ENCODE measurements at places on chromosomes 6 and 20.
A peak's percentile ranks its signal among the peaks of the same experiment; 100 is the strongest.

DNA sequence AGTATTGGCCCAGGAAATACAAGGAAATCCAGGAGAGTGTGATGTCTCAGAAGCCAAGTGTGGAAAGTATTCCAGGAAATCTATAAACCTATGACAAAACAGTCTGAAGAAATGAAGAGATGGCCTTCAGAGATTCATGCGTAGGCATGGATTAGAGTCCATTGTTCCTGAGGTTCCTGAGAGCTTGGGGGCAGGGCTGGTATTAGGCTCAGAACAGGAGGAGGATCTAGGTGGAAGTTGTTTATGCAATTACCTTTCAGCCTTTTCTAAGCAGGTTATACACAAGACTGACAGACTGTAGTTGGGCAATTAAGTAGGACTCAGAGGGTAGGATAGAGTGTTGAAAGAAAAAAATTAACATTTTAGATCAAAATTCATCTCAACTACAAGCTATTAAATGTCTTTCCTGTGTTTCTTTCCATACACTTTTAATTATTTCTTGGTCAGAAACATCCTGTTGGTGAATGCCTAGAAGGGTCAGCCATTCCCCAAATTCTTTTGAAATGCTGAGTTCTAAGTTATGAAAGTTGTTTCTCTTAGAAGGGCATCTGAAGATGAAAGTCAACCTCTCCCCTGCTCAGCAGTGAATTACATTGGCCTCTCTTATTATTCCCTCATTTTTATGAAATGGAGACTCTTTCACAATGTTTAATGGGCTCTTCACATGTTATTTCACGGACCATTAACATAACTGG is 201.2 kb upstream of the MYLIP start:
- DNase-seq: no peak

DNA sequence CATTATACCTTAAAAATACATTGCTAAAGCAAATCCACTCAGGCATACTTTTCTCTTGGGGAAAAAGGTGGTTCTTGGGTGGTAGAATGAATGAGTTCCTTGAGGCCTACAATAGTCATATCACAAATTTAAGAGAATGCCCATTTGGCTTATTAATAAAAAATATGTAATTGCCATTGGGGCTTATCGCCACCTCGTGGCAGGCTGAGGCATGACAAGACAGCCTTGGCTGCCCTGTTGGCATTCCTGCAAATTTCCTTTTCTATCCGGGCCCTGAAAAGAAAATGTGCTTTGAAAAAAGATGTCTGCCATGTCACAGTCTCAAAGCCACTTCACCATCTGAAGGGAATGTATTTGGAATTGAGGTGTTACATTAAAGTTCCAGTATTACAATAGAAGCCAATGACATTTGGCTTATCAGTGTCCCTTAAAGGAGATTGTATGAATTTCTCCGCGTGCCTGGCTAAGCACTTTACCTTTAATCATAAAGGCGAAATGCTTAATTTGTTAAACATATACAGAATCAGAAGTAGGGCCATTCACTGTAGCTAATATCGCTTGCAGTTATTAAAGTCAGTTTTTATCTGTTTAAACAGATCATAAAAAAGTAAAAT is 188.3 kb upstream of the ZFP64 start:
- peak; percentile 40 for DNase-seq

GRCh38 chr20:25281541-25281991 is 33.7 kb downstream of the PYGB start:
- DNase-seq: no peak

DNA sequence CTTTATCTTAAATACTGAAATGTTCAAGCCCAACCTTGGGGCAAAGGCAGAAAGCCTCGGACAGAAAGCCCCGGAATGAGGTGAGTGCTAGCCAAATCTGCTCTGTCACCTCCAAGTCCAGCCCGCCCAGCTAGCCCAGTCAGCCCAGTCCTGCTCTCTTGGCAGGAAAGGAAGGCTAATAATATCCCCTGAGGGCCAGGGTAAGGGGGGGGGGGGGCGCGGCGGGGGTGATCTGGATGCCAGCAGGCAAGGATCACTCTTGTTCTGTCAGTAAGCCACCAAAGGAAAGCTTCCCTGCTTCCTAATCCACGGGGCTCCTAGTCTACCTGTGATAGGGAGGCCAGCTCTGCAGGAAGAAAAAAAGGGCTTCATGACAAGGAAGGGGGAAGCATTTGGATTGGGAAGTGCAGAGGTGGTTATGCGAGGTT is 1.1 kb downstream of the NDRG3 start:
- no peak for DNase-seq

GRCh38 chr20:63552481-63553249 is 1.3 kb upstream of the FNDC11 start:
- no peak for DNase-seq

DNA sequence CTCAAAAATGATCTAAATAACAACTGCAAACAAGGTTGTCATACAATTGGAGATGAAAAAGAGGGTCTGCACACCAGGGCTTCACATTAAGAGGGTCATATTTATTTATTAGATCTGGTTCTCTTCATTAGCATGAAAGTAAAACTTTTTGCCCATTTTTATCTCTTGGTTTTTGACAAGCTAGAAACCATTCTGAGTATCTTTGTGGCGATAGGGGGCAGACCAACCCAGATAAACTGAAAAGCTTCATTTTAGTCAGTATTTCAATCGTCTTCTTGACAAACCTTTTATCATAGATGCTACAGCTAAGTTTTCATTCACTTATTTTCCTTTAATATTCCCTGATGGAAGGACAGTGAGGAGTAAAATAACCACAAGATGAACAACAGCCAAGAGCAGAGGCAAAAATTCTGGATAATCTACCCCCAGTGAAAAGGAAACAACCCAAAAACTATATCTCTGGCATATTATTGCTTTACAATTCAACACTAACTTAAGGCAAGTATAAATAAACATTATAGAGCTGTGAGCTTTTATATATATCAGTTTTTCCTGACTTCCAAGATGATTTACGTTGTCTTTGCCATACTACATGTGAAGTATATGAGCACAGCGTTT is 45.2 kb downstream of the THEMIS start:
- no peak for DNase-seq

- DNase-seq: no peak
Measured at GRCh38 chr20:35575958-35576357, 34.1 kb downstream of the ERGIC3 start.

- DNase-seq: no peak
Measured at GRCh38 chr6:31651602-31652191, 764 bp downstream of the BAG6 start.

- no peak for DNase-seq
Measured at GRCh38 chr6:94733066-94733465, 844.3 kb upstream of the MANEA start.

- DNase-seq: no peak
Measured at GRCh38 chr20:37789408-37789807, 95.6 kb downstream of the CTNNBL1 start.

GRCh38 chr20:19073584-19074218 is 138.7 kb upstream of the SLC24A3 start:
- DNase-seq: no peak

DNA sequence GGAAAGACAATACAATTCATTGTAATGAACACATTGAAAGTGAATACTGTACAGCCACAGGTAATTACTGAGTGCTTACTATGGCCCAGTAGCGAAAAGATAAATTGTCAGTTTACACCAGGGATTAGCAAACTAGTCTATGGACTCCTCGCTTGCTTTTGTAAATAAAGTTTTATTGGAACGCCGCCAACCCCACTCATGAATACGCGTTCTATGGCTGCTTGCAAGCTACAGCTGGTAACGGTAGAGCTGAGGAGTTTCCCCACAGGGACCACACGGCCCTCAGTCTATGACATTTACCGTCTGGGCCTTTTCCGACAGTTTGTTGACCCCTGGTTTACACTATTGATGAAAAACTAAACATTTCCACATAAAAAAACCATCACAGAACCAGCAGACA is 24.2 kb downstream of the LAMA5 start:
- no peak for DNase-seq

GRCh38 chr20:4027590-4028265 is 12.4 kb upstream of the RNF24 start:
- no peak for DNase-seq

DNA sequence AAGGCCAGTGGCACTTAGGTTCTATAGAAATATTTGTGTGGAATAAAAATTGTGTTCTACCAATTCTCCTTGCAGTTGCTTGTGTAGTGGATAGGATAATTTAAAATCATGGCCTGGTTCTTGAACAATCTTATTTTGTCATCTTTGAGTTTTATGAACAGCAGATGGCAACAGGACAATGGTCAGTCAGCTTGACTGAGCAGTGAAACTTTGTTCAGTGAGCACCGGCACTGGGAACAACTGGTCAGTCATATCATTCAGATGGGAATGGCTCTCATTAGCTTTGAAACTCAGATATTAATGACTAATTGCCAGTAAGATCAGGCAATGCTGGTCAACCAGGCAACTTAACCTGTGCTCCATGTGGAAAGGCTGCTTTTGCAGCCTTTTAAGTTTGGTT is 129.2 kb downstream of the BCKDHB start:
- DNase-seq: no peak

- DNase-seq: peak; percentile 67
Measured at GRCh38 chr6:26272171-26272637, 92.8 kb upstream of the BTN3A2 start.

GRCh38 chr6:10441004-10441654 is 26.3 kb upstream of the TFAP2A start:
- DNase-seq: no peak

GRCh38 chr6:90803956-90804355 is 217.1 kb upstream of the MAP3K7 start:
- no peak for DNase-seq

DNA sequence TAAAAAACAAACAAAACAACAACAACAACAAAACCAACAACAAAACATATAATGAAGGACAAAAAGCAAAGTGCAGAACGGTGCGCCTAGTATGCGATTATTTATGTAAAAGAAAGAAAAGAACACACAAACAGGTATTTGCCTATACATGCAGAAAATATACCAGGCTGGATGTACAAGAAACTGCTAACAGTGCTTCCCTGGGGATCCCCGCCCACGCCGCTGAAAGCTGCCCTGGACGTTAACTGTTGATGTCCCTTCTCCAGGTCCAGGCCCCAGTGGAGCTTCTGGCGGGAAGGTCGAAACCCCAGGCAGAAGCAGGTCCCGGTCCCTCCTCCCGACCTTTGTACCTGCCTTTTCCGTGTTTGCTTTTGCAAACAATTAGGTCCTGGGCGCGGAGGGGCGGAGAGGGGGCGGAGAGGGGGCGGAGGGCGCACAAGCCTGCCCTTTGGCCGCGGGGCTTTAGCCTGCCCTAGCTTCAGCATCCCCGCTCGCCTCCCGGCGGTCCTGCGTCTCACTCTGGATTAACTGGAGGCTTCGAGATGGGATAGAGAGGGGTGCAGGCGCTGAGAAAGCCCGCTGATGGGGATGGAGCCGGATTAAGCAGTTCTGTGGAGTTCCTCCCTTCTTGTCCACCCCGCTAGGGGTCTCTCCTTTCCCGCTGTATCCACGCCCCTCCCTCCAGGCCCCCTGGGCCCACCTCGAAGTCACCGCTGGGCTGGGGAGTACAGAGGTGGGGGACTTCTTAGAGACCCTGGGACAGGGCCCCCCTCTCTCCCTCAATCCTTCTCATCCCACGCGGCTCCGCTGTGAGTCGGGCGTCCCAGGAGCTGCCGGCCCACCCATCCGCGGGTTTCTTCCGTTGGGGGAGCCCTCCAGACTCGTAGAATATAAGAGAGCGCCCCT is 8.2 kb upstream of the AHCY start:
- peak; percentile 76 for DNase-seq

DNA sequence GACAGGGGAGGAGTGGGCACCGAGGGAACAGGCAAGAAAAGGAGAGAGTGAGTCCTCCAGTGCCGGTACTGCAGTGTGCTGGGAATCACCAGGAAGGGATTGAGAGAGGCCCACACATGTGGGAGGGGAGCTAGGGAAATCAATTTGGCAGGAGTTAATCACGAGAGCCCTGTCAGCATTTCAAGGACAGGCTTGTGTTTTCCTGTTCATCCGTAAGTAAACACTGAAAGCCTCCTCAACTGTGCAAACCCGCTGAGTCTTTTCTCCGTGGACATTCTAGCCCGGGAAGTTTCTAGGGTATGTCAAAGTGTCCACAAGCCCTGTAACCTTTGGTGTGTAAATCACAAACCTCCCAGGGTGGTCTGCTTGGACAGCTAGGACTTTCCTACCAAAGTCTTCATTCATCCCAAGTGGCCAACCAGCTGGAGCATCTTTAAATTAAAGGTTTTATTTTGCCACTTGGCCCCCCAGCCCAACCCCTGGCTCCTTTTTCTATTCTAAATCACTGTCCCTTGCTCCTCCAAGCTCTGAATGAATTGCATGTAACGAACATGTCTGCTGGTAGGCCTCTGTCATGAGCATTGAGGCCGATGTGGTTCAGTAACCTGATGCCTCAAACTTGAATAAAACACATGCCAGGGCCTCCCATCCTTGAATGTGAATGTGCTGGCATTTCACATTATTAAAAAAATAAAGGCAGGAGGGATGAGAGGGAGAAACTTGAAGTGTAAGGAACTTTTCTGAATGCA is 149.1 kb downstream of the ZNF217 start:
- DNase-seq: no peak

DNA sequence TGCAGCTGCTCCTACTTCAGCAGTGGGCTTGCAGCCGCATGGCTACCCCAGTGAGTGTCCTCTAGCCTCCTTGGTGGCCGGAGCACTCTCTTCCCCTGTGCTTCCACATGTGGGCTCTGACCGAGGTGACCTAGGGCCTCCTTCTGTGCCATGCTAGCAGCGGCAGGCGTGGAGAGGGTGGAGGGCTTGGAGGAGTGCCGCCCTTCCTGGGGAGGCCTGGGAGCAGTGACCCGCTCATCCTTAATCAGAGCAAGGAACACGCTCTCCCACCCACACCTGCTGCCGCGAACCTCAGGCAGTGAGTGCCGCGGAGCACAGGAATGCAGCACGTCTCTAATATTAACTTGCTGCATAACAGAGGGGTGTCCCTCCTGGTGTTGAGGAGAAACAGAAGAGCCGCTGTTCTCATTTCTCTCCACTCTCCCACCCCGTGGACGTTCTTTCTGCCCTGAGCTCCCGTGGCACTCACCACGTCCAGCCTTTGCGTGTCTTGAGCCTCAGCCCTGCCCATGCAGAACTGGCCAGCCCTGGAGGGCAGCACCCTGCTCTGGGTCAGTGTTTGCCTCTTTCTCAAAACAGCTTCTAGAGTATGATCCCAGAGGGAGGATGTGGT is 31.9 kb downstream of the DUSP22 start:
- no peak for DNase-seq

- DNase-seq: no peak
Measured at GRCh38 chr20:56940466-56940865, 311.4 kb downstream of the TFAP2C start.

DNA sequence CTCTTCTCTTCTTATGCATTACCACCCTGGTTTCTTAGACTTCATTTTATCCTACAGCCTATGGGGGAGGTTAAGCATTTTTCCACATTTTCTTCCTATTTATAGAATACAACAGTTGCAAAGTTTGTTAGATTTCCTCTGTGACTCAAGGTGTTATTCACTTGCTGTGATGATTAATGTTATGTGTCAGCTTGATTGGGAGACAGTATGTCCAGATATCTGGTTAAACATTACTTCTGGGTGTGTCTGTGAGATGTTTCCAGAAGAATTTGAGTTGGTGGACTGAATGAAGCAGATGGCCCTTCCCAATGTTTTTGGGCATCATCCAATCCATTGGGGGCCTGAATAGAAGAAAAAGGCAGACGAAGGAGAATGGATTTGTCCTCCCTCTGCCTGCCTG is 131.3 kb downstream of the C6orf118 start:
- DNase-seq: no peak

- DNase-seq: no peak
Measured at GRCh38 chr6:46476301-46476700, 14.9 kb downstream of the RCAN2 start.

GRCh38 chr20:25269057-25269832 is 21.4 kb downstream of the PYGB start:
- DNase-seq: no peak

GRCh38 chr6:89862698-89863097 is 31.6 kb upstream of the GJA10 start:
- no peak for DNase-seq

All from liver (tissue), 10 donors.